ENCODE measurements at places on chromosomes 7 and 10.

- H3K27ac ChIP-seq, result no peak overlapping the region
- DNase-seq, result no peak
- no peaks in the 10 kb centered on the region for H3K36me3 ChIP-seq
- no peaks in the 10 kb centered on the region for H3K4me1 ChIP-seq
- H3K27me3 ChIP-seq, result peaks cover 2% of the 10 kb centered on the region
These were observed 41.0 kb downstream of the VWA2 start for GRCh38 chr10:114279901-114280644.

GRCh38 chr7:159125104-159125954, 19.3 kb downstream of the VIPR2 start:
- no peak overlapping the region for H3K4me3 ChIP-seq
- no peaks in the 10 kb centered on the region for H3K36me3 ChIP-seq
- peaks cover 1% of the 10 kb centered on the region for H3K27me3 ChIP-seq
- H3K4me1 ChIP-seq, result no peaks in the 10 kb centered on the region

DNA sequence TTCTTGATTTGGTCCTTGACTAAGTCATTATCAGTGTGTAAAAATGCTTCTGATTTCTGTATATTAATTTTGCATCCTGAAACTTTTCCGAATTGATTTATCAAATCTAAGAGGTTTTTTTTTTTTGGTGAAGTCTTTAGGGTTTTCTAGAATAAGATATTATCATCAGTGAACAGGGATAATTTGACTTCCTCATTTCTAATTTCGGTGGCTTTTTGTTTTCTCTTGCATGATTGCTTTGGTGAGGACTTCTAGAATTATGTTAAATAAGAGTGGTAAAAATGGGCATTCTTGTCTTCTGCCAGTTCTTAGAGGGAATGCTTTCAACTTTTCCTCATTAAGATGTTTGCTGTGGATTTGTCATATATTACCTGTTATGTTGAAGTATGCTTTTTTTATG, 170.5 kb downstream of the CCDC7 start:
- no peak overlapping the region for H3K4me3 ChIP-seq
- H3K27ac ChIP-seq, result no peak overlapping the region
- no peaks in the 10 kb centered on the region for H3K27me3 ChIP-seq
- no peak for DNase-seq
- peaks cover 34% of the 10 kb centered on the region for H3K36me3 ChIP-seq

- peak overlapping the region; percentile 27 for H3K4me3 ChIP-seq
- no peaks in the 10 kb centered on the region for H3K36me3 ChIP-seq
These were observed 490 bp downstream of the CADPS2 start for GRCh38 chr7:122885583-122886356.

GRCh38 chr10:12974078-12974477, 27.4 kb downstream of the CCDC3 start:
- H3K4me3 ChIP-seq, result no peak overlapping the region
- H3K27me3 ChIP-seq, result peaks cover 12% of the 10 kb centered on the region
- H3K36me3 ChIP-seq, result no peaks in the 10 kb centered on the region
- H3K27ac ChIP-seq, result no peak overlapping the region

GRCh38 chr10:74927701-74928100, 101.3 kb downstream of the KAT6B start:
- H3K4me1 ChIP-seq, result peaks cover 48% of the 10 kb centered on the region
- H3K4me3 ChIP-seq, result no peak overlapping the region
- no peak for DNase-seq
- H3K36me3 ChIP-seq, result peaks cover 1% of the 10 kb centered on the region
- H3K27me3 ChIP-seq, result no peaks in the 10 kb centered on the region
- H3K27ac ChIP-seq, result no peak overlapping the region

DNA sequence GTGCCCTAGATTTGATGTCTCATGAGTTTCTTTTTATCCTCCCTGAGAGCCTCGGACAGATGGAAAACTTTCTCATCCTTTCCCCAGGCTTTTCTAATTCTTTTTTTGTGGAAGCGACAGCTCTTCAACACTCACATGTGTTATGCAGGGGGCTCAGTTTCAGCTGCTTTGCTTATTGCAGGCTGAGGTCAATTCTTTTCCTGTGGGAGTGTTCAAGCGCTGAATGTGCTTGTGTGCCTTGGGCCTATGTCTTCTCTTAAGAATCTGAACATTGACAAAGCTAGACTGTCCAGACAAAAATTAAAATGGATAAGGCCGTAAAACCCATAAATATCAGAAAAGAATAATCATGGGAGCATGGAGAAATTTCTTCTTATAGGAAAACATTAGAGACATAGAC, 125.2 kb upstream of the STEAP4 start:
- H3K4me1 ChIP-seq, result no peaks in the 10 kb centered on the region
- no peaks in the 10 kb centered on the region for H3K36me3 ChIP-seq
- H3K27me3 ChIP-seq, result peaks cover 6% of the 10 kb centered on the region
- no peak for DNase-seq
- no peak overlapping the region for H3K4me3 ChIP-seq
- no peak overlapping the region for H3K27ac ChIP-seq

DNA sequence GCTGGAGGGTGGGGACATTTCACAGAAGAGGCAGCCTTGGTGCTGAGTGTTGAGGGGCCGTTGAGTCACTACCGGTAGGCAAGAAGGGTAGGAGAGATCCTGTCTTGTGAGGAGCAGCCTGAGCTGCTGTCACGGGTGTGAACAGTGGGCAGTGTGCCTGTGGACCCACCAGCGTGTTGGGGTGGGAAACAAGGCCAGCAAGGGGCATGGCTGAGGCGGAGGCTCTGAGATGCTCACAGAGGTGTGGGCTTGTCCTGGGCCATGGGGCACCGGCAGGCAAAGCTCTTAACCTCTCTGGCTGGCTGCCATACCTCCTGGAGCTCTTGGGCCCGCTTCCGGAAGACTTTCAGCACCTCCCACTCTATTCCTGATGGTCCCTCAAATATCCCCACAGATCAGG, 33.6 kb upstream of the SMARCD3 start:
- no peak for DNase-seq
- H3K27ac ChIP-seq, result no peak overlapping the region
- H3K27me3 ChIP-seq, result peaks cover 8% of the 10 kb centered on the region
- peaks cover 11% of the 10 kb centered on the region for H3K4me1 ChIP-seq
- no peaks in the 10 kb centered on the region for H3K36me3 ChIP-seq

- no peaks in the 10 kb centered on the region for H3K36me3 ChIP-seq
- H3K27me3 ChIP-seq, result no peaks in the 10 kb centered on the region
- DNase-seq, result no peak
- H3K4me1 ChIP-seq, result no peaks in the 10 kb centered on the region
- no peak overlapping the region for H3K27ac ChIP-seq
- no peak overlapping the region for H3K4me3 ChIP-seq
These were observed 149.4 kb downstream of the HDAC9 start for GRCh38 chr7:18644981-18645380.

- H3K36me3 ChIP-seq, result peaks cover 13% of the 10 kb centered on the region
- no peak overlapping the region for H3K4me3 ChIP-seq
- peaks cover 14% of the 10 kb centered on the region for H3K4me1 ChIP-seq
- no peaks in the 10 kb centered on the region for H3K27me3 ChIP-seq
- DNase-seq, result no peak
These were observed 168.3 kb upstream of the LRGUK start for GRCh38 chr7:133958822-133959221.

- no peaks in the 10 kb centered on the region for H3K36me3 ChIP-seq
- no peak overlapping the region for H3K27ac ChIP-seq
- H3K4me1 ChIP-seq, result peaks cover 32% of the 10 kb centered on the region
- H3K4me3 ChIP-seq, result no peak overlapping the region
- H3K27me3 ChIP-seq, result no peaks in the 10 kb centered on the region
- peak; percentile 4 for DNase-seq
These were observed 11.4 kb upstream of the CSGALNACT2 start for GRCh38 chr10:43126759-43127424.

DNA sequence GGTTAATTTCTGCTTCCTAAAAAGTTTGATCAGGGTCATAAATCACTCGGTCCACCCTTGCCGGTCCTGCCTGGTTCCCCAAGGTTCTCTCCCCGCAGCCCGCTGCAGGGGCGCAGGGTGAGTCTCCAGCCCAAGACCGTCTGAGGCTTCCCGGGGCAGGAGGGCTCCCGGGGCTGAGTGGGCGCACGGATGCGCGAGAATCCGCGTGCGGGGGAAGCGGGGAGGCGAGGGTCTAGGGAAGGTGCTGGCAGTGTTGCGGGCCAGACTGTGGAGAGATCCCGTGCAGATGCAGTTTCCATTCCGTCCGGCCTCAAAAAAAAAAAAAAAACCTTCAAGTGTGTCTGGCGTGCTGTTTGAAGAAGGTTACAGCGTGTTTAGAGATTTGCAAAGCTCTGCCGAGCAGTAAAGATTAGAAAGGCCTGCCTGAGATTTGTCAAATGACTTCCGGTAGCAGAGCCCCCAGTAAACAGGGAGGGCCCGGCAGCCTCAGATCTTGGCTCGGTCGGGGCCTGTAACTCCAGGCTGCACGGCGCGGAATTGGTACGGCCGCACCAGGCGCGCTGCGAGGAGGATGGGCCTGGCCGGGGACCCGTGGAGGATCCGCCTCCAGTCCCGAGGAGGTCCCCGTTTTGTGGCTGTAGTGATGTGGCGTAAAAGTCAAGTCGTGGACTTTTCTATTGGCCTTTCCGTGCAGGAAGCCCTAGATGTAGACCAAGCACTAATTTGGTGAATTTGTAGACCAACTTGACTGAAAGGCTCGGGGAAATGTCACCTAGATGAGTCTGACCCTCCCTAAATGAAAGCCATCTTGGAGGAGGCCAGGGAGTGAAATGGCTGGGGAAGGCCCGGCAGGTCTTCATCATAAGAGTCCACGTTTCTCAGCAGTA, 293.2 kb upstream of the NFE2L3 start:
- H3K4me3 ChIP-seq, result peak overlapping the region; percentile 21
- DNase-seq, result peak; percentile 10
- peaks cover 4% of the 10 kb centered on the region for H3K36me3 ChIP-seq
- H3K27me3 ChIP-seq, result peaks cover 39% of the 10 kb centered on the region
- H3K4me1 ChIP-seq, result peaks cover 32% of the 10 kb centered on the region

DNA sequence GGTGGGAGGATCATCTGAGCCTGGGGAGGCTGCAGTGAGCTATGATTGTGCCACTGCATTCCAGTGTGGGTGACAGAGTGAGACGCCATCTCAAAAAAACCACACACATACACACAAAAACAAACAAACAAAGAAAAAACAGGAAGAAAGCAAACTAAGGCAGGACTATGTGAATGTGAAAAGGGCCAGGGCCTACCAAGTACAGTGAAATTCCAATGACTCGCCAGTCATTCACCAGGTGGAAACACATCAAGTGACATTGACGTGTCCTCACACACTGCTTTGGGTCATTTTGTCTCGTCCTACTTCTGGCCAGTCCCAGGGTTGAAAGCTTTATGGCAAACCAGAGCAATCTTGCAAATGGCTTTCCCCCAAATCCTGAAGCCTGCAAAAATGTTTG, 79.9 kb downstream of the HIP1 start:
- no peak for DNase-seq
- no peaks in the 10 kb centered on the region for H3K36me3 ChIP-seq
- H3K27ac ChIP-seq, result no peak overlapping the region
- H3K27me3 ChIP-seq, result no peaks in the 10 kb centered on the region
- H3K4me1 ChIP-seq, result no peaks in the 10 kb centered on the region
- H3K4me3 ChIP-seq, result no peak overlapping the region

DNA sequence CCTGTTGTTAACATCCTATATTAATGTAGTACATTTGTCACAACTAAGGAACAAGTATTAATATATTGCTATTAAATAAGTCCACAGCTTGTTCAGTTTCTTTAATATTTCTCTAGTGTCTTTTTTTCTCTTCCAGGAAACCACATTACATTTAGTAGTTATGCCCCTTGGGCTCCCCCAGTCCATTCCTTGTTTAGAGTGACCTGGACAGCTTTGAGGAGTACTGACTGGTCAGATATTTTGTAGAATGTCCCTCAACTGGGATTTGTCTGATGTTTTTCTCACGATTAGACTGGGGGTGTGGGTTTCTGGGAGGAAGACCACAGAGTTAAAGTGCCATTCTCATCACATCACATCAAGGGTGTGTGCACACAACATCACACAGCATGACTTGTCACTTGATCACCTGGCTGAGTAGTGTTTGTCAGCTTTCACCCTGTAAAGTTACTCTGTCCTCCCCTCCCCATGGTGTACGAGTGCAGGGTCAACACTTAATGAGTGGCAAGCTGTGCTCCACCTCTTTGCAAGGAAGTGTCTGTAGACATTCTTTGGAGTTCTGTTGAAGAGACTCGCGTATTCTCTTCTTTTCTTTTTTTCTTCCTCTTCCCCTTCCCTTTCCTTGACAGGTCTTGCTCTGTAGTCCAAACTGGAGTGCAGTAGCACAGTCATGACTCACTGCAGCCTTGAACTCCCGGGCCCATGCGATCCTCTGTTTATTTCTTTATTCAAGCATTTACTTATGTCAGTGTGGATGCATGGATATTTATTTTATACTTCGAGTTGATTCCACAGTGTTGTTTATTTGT, 10.2 kb downstream of the LMTK2 start:
- H3K27me3 ChIP-seq, result no peaks in the 10 kb centered on the region
- no peak overlapping the region for H3K4me3 ChIP-seq
- peaks cover 6% of the 10 kb centered on the region for H3K36me3 ChIP-seq

- peaks cover 1% of the 10 kb centered on the region for H3K36me3 ChIP-seq
- no peaks in the 10 kb centered on the region for H3K27me3 ChIP-seq
- H3K4me3 ChIP-seq, result no peak overlapping the region
- H3K4me1 ChIP-seq, result peaks cover 15% of the 10 kb centered on the region
These were observed 79.9 kb upstream of the RHEB start for GRCh38 chr7:151599401-151600227.

GRCh38 chr10:7320072-7320471, 90.8 kb downstream of the SFMBT2 start:
- no peak for DNase-seq
- H3K27me3 ChIP-seq, result no peaks in the 10 kb centered on the region
- peak overlapping the region; percentile 4 for H3K27ac ChIP-seq
- H3K4me3 ChIP-seq, result no peak overlapping the region

- DNase-seq, result peak; percentile 57
- H3K4me3 ChIP-seq, result peak overlapping the region; percentile 50
- H3K4me1 ChIP-seq, result peaks cover 17% of the 10 kb centered on the region
- no peaks in the 10 kb centered on the region for H3K36me3 ChIP-seq
These were observed 131.4 kb downstream of the PRPF18 start for GRCh38 chr10:13717936-13718772.

GRCh38 chr7:10739401-10739800, 234.3 kb upstream of the PHF14 start:
- H3K4me3 ChIP-seq, result no peak overlapping the region
- H3K36me3 ChIP-seq, result no peaks in the 10 kb centered on the region
- H3K4me1 ChIP-seq, result no peaks in the 10 kb centered on the region
- no peak for DNase-seq
- peaks cover 2% of the 10 kb centered on the region for H3K27me3 ChIP-seq

GRCh38 chr10:89615824-89616223, 29.2 kb downstream of the PANK1 start:
- peaks cover 2% of the 10 kb centered on the region for H3K27me3 ChIP-seq
- H3K4me3 ChIP-seq, result no peak overlapping the region
- no peak overlapping the region for H3K27ac ChIP-seq
- no peak for DNase-seq
- H3K36me3 ChIP-seq, result no peaks in the 10 kb centered on the region
- peaks cover 11% of the 10 kb centered on the region for H3K4me1 ChIP-seq

DNA sequence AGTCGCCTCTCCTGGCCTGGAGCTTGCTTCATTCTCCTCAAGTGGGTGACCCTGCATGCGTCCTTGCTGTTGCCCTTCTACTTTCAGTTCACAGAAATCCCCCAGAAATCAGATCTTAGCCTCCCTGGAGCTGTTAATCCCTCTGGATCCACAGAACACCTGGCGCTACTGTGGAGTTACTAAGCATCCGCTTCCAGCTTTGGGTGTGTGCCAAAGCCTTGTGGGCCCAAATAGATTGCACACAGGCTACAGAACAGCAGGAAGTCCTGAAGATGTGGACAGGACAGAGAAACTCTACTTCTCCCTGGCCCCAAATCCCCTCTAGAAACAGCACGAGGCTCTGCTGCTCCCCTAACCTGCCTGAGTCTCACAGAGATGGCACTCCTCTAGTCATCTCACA, 36.6 kb upstream of the PDLIM1 start:
- H3K36me3 ChIP-seq, result no peaks in the 10 kb centered on the region
- DNase-seq, result no peak
